ENCODE measurements at places on chromosomes 7 and 10.

DNA sequence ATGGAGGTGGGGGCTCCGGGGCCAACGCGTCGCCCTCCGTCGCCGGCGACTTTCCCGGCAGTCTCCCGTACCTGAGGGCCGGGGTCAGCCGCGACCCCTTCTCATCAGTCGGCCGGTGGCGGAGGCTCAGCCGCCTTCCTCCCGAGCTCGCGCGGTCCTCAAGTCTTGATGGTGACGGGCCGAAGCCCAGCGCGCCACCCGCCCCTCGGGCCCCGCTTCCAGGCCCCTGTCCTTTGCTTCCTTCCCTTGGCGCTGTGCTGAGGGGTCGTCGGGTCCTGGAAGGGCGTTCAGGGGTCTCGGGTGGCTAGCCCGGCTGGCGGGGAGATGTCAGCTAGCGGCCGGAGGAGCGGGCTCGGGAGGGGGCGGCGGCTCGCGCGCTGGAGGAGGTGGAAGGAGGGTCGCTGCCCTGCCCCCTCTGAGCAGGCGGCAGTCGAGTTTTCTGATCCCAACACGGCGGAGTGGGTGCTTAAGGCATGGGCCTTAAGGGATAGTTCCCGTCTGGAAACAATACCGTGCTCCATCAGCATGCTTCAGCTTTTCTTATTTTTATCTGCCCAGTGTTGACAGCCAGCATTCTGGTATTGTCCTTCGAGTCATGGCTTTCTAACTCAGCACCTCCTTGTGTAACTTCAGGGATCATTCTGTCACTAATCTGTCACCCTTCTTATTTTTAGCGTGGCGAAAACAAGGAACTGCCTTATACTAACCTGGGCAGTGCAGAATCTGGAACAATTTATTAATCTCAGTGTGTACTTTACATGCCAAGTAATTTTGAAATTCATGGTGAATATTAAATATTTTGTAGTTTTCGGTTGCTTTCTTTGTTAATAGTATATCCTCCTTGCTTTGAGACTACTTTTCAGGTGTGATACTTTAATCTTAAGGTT, 748 bp downstream of the PHTF2 start:
- DNase-seq = no peak

DNA sequence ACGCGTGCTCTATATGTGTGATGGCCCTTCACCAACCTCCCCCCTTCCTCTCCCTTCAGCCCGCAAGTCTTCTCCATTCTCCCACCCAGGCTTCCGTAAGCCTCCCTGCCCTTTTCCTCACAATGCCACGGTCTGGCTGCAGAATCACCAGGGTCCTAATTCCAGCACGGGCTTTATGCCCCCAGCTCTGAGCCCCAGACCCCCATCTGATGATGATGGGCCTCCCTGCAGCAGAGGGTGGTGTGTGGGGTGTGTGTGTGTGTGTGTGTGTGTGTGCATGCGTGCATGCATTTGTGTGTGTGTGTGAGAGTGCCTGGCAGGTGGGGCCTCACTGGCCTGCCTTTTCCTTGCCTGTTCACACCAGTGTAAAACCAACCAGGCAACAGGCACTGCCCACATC, 109.9 kb downstream of the OAT start:
- DNase-seq = no peak

DNA sequence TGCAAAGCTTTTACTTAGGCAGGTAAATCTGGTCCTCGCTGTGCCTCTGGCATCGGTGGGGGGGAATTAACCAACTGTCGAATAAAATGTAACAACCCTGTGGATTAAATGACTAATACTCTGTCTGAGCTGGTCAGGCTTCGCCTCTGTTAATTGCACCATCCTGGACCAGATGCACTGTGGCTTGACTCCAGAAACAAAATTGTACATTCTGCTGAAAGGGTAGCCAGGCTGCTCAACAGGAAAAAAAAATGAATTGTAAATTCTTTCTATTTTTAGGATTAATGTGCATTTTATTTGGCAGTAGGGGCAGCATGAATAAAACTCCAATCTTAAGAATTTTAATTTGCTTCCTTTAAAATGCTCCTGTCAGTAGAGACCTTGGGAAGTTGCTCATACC, 389.4 kb downstream of the SORCS1 start:
- no peak for DNase-seq

- no peak for DNase-seq
These were observed 219.2 kb upstream of the BMPER start for GRCh38 chr7:33685981-33686683.

GRCh38 chr10:63324495-63324854, 141.3 kb downstream of the JMJD1C start:
- DNase-seq = no peak

DNA sequence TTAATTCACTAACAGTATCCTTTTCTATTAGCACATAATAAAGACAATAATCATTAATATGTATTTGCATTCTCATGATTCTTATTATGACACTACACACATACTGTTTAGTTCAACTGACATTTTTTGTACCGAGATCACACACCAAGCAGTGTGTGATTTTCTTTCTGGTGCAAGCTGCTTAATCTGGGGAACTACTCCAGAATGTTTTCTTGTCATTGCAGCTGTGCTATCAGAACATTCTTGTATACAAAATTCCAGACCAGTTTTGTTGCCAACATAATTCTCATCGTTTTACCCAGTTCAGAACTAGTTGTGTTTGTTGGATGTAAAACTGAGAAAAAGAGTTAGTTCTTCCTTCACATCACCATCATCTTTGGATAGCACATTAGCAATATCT, 37.4 kb downstream of the VKORC1L1 start:
- no peak for DNase-seq

- DNase-seq = no peak
These were observed 64.3 kb downstream of the ZNF22 start for GRCh38 chr10:45064998-45065397.

- no peak for DNase-seq
These were observed 34.5 kb downstream of the DOCK1 start for GRCh38 chr10:126939706-126940105.

All from stimulated activated CD4-positive, alpha-beta T cell treated with anti-CD3 and anti-CD28 coated beads, Interleukin-2, amount 100 ng/mL, for 4 hours (primary cell).